CD4-positive, alpha-beta T cell treated with Interferon alpha-2 for 1 hour (primary cell): ENCODE measurements at places on chromosomes 16 and 17.

DNA sequence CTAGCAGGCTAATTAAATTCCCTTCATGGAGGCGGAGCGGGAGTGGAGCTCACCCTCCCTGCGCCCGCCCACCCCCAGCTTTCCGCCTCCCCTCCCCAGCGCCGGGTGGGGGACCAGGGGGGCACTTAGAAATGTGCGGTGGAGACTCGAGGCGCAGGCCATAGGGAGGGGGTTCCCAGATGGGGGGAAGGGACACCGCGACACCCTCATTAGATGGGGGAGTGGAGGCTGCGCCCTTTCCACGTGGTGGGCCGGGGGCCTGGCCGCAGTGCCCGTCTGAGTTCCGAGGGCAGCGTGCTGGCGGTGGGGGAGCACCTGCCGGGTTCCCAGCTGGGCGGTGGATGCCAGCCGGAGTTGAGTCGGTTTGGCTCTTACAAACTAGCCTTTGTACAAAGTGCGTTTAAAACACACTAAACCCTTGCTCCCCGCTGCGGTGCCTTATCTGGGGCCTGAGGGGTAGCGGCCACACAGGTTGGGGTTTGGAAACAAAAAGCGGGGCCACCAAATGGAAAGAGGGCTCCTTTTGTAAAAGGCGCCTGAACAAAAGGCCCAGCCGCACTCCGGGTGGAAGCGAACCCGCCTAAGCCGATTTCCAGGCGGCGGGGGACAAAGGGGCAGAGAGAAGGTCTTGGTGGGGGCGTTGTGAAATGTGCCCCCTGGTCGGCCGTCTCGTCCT, 1.4 kb downstream of the GSE1 start:
- DNase-seq: no peak

DNA sequence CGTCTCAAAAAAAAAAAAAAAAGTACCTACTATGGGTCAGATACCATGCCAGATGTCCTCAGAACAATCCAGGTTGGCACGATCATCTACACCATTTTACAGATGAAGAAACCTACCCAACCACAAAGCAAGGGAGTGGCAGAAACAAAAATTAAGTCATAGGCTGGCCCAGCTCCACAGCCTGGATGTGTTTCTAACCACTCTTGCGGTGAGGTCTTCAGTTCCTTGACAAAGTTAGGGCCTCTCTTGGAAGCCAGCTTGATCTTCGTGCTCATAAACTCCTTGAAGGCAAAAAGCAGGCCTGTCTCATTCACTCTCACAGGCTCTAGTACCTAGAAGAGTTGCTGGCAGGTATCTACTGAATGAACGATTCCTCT, 6.2 kb downstream of the GGA2 start:
- peak; percentile 29 for DNase-seq

DNA sequence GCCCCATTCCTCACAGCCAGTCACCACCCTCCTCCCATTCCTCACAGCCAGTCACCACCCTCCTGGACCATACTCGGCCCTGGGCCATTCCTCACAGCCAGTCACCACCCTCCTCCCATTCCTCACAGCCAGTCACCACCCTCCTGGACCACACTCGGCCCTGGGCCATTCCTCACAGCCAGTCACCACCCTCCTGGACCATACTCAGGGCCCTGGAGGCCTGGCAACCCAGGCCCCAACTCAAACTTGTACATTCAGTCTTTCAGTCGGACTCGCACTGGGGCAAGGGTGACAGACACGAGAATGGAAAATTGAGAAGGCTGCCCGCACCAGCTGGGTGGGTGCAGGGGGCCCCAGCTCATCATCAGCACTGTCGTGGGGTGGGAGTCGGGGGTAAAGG, 30.4 kb upstream of the FOXK2 start:
- DNase-seq: no peak

GRCh38 chr17:44941712-44942331, 5.8 kb downstream of the KIF18B start:
- no peak for DNase-seq
